ENCODE measurements at places on chromosomes 13 and 19. TPM values are rescaled to one million over a fixed set of nuclear protein-coding genes. Genes with fewer than 3 reads are reported as not detected.

The OR10H1 gene
- total RNA-seq: not detected

The KLK11 gene
- not detected for total RNA-seq

The LILRB5 gene
- not detected for total RNA-seq

The ZNF790 gene
- 4.6 TPM for total RNA-seq

The GPC5 gene
- total RNA-seq: 0.57 TPM

The HCN2 gene
- 0.52 TPM for total RNA-seq

The ZNF284 gene
- total RNA-seq: 1.1 TPM

The ZNF235 gene
- total RNA-seq: 2.7 TPM

The SLC17A7 gene
- total RNA-seq: 0.16 TPM

The CXCL17 gene
- total RNA-seq: not detected

Data from activated T-helper 2 cell treated with anti-CD3 and anti-CD28 coated beads, Interferon-gamma antibody, Interleukin-2, Interleukin-4, amounts not matched to agents 10 μg/mL and 5 μg/mL and 100 μg/mL, durations not matched to agents 14 hours and 24 hours and 36 hours (primary cell).